Cortex of kidney (tissue), 1 donor: ENCODE measurements at places on chromosomes 6 and 20.

DNA sequence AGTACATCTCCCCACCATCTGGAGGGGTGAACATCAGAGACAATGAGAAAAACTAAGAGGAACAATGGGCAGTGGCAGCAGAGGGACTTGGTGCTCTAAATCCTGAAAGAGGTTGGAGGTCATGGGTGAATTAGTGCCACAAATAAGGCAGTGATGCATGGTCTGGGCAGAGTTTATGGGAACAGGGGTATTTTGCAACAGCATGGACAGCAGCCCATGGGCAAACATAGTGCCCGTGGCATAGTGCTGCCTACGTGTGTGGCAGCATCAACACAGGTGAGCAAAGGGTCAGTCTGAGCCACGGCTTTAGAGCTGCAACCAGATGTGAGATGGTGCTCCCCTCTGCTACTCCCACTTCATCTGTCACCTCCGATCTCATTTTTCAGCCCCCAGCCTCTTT, 459.1 kb upstream of the CITED2 start:
- DNase-seq = no peak

DNA sequence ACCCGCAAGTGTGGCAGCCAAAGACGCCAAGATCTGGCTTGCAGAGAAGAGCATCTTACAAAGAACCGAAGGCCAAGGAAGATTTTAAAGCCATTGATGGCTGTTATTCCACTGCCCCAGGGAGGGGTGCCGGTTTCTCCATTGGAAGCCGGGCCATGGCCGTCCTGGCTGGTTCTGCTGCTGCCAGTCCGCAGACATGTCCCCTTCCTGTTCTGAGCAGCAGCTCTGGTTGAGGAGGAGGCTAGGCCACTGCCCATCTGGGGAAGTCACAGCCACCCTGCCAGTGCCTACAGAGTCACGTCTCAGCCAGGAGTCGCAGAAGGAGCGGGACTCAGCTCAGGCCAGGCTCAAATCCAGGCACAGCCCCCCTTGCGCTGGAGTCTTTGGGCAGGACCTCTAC, 42.6 kb upstream of the MRGBP start:
- DNase-seq = no peak

GRCh38 chr6:106064142-106064541, 22.0 kb upstream of the PRDM1 start:
- DNase-seq = no peak

DNA sequence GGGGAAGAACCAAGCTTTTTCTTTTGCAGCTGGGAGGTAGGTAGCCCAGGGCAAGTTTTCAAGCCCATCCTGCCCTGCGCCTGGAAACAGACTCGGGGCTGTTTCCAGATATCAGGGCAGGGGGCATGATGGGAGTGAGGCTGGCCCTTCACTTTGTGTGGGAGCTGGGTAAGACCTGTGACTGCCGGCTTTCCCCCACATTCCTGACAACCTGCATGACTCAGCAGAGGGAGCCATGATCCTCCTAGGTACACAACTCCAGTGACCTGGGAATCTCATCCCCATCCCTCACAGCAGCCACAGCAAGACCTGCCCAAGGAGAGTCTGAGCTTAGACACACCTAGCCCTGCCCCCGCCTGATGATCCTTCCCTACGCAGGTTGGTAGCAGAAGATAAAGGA, 280.8 kb downstream of the SOX4 start:
- DNase-seq = no peak
